RPMI8226 (cell line): ENCODE measurements at places on chromosomes 6 and 20.

DNA sequence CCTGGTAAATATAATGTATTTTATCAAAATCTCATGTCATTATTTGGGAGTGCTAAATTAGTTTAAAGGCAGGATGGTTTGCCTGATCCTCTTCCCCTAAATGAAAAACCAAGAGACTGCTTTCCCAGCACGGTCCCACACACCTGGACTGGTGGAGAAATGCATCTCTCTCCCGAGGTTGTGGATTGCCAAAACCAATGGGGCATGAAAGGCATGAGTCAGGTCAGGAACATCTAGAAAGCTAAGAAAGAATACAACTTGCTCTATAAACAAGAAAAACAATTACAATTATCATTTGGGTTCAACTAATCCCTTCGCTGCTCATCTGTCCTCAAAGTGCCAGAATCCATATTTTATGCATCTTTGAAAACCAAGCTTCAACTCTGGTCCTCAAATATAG lies 308.3 kb upstream of the IRAK1BP1 start:
- no peak for DNase-seq

DNA sequence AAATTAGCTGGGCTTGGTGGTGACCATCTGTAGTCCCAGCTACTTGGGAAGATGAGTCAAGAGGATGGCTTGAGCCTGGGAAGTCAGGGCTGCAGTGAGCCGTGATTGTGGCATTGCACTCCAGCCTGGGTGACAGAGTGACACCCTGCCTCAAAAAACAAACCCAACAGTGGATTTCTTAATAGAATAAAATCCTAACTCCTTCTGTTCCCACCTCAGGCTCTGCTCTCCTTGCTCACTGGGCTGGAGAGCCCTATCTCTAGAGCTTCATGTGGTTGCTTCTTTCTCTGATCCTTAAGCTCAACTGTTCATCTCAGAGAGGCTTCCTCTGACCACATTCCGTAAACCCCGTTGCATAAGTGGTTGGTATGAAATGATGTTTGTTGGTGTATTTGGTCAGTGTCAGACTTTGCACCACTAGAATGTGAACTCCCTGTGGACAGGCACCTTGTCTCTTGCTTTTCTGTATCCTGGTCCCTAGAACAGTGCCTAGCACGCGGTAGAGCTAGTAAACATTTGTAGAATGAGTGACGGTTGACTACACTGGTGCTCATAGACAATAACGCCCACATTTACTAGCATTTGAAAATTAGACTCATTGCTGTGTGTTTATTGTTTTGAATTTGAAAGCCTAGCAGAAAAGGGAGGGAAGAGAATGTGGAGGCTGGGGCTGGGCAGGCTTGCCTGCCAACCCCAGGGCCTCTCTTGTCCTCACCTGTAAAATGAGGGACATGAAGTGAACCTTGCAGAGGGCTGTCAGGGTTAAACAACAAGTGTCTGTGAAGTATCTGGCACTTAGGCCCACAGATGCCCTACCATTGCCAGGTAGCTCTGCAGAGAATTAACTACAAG lies 4.2 kb downstream of the MAPRE1 start:
- no peak for DNase-seq

GRCh38 chr6:1686117-1687098 lies 76.7 kb downstream of the FOXC1 start:
- DNase-seq = no peak

GRCh38 chr6:116035616-116036015 lies 25.1 kb downstream of the FRK start:
- DNase-seq = no peak

DNA sequence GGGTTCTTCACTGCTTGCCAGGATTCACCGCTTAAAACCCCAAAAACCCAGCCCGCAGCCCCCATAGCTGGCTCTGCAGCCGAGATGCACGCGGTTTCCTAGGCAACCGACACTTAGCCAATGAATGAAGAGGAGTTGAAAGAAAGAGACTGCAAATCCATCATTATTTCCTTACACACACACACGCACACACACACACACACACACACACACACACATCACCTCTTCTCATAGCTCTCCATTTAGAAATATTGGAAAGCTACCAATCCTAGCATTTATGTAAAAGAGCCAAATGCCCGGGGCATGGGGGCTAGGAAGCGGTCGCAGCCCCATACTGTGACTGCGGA lies 3.4 kb upstream of the TUBB2B start:
- no peak for DNase-seq

DNA sequence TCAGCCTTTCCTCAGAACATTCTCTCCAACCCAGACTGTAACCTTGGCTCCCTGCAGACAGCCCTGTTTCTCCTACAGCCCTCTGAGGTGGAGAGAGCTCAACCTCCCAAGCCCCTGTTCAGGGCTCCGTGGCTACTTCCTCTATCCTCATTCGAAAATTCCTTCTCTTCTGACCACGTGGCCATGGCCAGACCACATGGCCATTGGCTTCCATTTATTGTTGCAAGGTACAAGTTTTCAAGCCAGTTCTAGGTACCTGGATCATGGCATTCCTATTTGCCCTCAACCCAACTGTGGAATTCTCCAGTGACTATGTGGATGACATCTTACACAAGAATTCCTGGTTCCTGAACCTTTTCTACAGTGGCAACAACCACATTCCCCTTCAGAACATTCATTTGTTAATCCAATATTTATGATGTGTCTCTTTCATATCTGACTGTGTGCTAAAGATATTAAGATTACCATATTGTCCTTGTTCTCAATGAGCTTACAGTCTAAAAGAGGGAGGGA lies 161.9 kb downstream of the GMPR start:
- no peak for DNase-seq

DNA sequence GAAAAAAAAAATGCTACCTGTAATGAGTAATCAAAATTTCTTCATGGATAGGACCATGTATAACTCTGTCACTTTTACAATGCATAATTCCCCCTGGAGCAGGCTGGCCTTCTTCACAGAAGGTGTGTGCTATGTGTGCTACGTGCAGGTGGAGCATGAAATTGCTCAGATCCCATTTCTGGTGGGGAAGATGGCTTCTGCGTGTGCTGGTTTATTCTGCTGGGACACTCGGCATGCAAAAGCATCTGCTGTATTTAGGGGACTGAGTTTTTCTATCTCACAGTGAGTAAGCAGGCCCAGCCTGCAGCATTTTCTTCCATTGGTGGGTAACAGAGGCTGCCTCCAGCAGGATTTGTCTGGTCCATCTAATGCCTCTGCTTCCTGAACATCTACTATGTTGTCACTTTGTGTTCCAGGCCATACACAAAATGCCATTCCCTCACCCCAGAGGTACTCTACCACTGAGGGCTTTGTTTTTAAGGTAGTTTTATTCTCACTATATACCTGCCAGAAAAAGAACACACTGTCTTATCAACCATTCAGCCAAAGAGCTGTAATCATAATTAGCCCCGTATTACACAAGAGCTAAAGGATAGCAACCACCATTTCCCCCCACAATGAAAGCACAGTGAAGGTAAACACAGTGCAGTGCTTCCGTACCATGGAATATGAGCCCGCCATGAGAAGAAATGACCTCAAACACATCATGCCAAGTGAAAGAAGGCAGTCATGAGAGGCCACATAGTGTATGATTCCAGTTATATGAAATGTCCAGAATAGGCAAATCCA lies 62.4 kb downstream of the SYNDIG1 start:
- DNase-seq = no peak

DNA sequence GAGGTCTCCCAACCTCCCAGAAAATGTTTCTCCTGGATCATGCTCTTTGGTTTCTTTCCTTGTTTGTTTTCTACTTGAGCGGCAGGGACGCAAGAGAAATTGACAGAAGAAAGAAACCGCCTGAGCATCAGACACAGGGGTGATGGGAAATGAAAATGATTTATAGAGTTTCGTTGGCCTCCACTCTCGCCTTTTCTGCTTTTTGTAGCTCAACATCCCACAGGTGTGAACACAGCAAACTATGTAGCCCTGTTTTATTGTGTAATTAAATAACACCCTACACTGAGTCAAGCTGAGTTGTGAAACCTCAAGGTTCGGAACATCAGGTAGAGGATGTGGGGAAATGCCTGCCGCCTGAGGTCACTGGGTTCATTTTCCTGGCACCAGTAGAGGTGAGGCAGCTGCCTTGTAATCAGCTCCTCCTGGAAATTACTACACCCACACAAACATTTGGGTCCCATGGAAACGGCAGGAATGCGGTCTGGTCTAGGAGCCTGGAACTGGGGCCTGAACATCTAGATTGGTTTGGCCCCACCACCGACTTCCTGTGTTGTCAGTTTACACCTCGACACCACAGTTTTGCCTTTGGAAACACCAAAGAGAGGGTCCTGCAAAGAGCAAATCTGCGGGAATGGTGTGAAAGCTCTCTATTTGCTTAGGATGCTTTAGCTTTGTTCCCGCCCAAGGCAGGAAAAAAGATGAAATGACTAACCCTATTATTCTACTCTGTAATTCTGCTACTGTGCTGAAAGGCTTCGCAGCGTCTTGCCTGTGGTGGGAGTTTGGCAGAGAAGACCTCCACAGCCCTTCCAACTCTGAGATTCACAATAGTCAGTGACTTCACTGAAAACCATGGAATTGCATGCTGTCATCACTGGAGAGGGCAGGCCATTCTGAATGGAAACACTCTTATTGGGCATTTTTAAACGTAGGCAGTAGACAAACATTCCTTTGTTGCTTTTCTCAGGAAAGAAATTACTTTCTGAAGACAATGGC lies 53.0 kb downstream of the ADAT2 start:
- DNase-seq = no peak

- DNase-seq = no peak
Measured at GRCh38 chr6:98033617-98034016, 750.6 kb upstream of the MMS22L start.

DNA sequence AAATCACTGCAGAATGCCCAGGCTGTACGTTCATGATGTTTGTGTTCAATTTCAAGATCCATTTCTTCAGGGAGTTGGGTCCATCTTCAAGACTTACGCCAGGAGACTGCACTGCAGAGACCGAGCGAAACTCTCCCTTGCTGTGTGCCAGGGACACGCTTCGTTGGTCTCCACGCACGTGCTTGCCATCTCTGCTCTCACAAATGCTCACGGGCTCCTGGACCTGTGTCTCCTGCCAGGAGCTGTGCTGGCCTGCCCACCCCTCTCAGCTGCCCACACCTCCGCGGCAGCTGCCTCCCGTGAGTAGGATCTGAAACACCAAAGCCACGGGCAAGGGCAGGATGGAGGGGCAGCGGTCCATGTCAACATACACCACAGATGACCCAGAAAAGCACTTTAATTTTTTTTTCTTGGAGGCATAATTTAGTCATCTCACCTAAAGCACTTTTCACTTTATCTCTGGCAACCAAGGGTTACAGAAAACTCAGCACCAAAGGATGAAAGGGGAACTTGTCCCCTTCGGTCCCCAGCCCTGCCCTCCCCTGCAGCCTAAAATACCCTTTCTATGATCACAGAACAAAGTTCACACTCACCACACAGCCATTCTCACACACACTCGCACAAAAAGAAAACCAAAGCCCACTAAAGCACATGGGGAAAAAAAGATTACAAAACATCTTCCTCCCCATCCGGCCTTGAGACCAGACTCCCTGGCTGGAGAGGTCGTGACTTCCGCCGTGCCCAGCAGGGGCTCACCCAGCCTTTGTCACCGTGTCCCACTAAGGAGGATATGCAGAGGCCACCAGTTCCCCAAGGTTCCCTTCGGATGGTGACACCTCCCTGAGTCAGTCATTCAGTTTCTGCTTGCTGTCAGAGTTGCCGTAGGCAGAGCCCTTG lies 137.9 kb downstream of the AGPAT4 start:
- DNase-seq = no peak

DNA sequence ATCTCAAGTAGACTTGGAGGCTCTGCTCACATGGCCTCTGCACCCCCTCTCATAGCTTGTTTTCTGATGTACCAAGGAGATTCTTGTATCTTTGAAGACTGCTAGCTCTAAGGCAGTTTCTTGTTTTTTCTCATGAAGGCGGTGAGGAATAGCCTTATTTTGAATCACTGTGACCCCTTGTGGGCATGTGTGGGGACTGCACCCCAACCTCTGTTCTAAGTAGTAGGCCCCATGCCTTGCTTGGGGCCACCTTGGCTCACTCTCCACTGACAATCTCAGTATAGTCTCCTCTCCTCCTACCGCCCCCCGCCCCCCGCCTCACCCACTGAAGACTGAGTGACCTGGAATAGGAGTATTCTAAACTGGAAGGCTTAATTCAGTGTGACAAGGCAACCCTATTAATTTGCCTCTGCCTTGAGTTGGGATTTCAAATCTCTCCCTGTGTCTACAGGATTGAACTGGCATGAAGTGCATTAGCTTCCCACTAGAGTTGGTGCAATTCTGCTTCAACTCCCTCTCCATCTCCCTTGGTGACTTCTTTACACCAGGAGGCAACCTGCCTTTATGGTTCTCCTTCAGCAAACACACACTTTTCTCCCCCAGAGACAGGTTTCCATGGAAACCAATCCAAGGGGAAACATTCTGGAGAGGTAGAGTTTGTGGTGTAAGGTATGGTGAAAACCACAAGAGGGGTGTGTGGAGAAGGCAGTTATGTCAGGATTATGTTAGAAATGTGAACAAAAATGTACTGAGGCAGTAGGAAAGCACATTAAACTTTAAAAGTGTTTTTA lies 75.4 kb upstream of the ECI2 start:
- DNase-seq = peak; percentile 68

- DNase-seq = no peak
Measured at GRCh38 chr6:37936150-37936549, 116.6 kb downstream of the ZFAND3 start.

GRCh38 chr6:11160199-11160598 lies 48.7 kb upstream of the ERVFRD-1 start:
- DNase-seq = no peak

DNA sequence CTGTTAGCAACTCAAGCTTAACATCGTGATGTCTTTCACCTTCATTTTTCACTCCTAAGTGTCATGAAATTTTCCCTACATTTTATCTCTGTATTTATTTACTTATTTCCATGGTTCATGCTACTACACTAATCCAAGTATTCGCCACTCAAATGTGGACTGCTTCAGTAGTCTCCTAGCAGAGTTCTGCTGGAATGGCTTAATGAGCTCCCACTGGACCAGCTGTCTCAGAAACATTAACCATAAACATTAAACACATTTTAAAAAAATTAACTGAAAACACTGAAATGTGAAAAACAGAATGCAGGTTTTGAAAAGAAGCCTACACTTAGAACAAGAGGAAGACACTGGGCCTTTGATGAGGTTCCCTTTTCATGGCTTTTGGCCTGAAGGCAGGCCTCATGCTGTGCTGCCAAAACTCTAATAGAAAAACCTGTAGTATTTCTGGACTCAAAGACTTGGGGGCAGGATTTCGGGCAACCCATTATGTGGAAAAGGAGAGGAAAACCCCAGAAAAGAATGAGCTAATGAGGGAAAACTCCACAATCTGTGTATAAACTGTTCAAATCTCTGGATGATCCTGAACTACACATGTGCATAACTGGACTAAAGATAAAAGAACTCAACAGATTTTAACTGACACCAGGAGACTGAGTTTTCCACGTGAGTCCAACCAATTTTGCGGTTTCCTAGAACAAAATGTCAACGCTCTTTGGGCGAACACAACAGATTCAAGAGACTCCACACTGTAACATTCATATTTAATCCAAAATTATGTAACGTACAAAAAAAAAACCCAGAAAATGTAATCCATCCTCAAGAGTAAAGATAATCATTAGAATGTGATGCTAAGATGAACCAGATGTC lies 33.0 kb downstream of the SAMD3 start:
- DNase-seq = no peak
